Common myeloid progenitor, CD34-positive (primary cell): ENCODE measurements at places on chromosomes 13 and 19.

DNA sequence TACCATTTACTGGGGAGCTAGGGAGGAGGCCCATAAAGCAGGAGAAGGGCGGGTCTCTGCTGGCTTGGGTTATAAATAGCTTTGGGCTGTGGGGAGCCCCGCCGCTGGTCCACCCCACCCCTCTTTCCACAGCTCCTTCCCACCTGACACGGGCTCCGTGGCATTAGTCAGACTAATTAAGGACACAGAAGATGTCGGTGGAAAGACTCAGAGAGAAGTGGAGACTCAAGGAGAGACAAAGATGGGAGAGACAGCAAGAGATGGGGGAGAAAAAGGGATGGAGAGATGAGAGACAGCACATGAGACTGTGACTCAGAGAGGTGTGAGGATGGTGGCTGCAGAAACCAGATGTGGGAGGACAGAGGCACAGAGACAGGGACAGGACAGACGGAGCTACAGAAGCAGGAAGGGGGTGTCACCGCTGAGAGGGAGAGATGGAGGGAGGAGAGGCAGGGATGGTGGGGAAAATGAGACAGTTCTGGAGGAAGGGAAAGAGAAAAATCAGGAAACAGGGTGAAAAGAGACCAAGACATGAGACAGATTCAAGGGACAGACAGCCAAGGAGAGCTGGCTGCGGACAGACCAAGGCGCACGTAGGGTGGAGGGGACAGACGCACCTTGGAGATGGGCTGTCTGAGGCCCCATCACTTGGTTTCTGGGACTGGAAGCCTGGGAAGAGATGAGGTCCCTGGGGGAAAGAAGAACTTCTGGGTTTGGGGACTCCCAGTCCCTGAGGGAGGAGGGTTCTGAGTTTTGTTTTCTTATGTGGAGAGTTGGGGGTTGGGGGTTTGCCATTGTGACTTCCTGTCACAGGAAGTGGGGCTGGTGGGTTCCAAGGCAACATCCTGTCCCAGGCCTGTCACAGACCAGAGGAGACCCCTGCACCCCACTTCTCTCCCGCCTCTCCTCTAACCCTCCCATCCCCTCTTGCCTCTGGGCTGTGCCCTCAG lies 4.1 kb downstream of the ARHGEF1 start:
- H3K27ac ChIP-seq, result peak overlapping the region; percentile 66
- H3K4me3 ChIP-seq, result peak overlapping the region; percentile 70
- DNase-seq, result no peak
- no peaks in the 10 kb centered on the region for H3K27me3 ChIP-seq

DNA sequence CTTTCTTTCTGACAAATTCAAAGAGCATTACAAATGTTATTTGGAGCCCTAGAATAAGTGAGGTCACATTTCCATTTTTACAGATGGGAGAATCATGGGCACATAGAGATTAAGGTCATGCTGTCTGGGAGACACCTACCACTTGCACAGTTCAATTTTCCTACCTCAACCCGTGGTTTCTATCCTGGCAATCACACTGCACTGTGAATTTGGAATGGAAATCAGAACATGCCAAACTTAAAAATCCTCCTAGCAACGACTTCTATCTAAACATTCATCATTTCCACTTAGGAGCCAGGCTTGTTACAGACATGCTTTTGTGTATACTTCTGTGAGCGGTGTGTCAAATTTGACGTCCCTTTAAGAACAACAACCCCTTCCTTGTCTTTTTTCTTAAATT lies 251.5 kb downstream of the DNAJC15 start:
- no peaks in the 10 kb centered on the region for H3K36me3 ChIP-seq
- DNase-seq, result no peak
- no peaks in the 10 kb centered on the region for H3K4me1 ChIP-seq
- H3K4me3 ChIP-seq, result no peak overlapping the region

DNA sequence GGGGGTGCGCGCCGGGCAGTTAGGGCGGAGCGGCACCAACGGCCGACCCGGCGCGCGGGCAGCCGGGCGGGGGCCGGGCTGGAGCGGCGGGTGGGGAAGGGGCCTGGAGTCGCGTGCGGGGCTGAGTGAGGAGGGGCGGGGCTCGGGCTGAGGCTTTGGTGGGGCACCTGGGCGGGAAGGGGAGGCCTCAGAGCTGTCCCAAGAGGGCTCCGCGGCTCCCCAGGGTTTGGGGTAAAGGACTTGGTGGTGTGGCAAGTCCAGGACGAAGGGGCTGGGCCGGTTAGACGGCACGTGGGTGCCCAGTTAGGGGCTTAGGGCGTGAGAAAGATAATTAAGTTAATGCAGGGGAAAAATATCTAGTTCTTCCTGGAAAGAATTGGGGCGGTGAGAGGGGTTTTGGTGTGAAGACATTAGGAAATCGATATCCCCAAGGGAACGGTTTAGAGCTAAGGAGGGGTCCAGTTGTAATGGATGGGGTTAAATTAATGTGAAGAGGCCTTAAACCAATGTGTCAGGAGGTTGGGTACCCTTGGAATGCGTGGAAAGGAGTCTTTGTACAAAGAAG lies 496 bp downstream of the ZNF574 start:
- H3K4me1 ChIP-seq, result peaks cover 8% of the 10 kb centered on the region
- no peak for DNase-seq
- H3K27me3 ChIP-seq, result no peaks in the 10 kb centered on the region
- H3K36me3 ChIP-seq, result peaks cover 27% of the 10 kb centered on the region

DNA sequence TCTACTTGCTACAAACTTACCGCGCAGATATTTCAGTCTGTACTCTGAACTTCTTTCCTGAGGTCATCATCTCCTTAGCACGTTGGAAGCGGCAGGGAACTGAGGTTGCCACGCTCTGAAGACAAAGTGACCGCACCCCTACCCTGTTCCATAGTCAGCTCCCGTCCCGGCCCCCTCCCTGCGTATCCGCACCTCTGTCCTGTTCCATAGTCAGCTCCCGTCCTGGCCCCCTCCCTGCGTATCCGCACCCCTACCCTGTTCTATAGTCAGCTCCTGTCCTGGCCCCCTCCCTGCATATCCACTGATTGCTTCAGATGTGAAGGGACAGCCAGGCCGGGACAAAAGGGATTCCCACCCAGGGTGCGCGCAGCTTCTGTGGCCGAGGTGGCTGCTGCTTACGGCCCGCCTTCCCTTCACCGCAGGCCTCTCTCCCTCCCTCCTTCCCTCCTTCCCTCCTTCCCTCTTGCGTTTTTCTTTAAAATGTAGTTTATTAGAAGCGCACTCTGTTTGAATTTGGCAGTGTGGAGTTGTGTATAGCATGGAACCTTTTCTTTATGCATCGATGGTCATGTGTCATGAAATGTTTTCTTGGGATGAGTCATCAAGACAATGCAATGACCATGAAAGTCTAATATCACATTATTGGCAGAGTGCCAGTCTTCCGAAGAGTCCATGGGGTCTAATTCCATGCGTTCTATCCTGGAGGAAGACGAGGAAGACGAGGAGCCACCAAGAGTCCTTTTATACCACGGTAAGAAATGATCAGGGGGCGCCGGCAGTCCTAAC lies 21.9 kb upstream of the NDUFS7 start:
- no peak for DNase-seq
- peaks cover 48% of the 10 kb centered on the region for H3K4me1 ChIP-seq
- H3K27ac ChIP-seq, result no peak overlapping the region
- H3K4me3 ChIP-seq, result no peak overlapping the region
- no peaks in the 10 kb centered on the region for H3K27me3 ChIP-seq

GRCh38 chr19:12965017-12965811 lies 4.2 kb upstream of the DAND5 start:
- H3K4me3 ChIP-seq, result peak overlapping the region; percentile 38
- no peak overlapping the region for H3K27ac ChIP-seq
- DNase-seq, result peak; percentile 76
- H3K4me1 ChIP-seq, result peaks cover 15% of the 10 kb centered on the region
- no peaks in the 10 kb centered on the region for H3K36me3 ChIP-seq

DNA sequence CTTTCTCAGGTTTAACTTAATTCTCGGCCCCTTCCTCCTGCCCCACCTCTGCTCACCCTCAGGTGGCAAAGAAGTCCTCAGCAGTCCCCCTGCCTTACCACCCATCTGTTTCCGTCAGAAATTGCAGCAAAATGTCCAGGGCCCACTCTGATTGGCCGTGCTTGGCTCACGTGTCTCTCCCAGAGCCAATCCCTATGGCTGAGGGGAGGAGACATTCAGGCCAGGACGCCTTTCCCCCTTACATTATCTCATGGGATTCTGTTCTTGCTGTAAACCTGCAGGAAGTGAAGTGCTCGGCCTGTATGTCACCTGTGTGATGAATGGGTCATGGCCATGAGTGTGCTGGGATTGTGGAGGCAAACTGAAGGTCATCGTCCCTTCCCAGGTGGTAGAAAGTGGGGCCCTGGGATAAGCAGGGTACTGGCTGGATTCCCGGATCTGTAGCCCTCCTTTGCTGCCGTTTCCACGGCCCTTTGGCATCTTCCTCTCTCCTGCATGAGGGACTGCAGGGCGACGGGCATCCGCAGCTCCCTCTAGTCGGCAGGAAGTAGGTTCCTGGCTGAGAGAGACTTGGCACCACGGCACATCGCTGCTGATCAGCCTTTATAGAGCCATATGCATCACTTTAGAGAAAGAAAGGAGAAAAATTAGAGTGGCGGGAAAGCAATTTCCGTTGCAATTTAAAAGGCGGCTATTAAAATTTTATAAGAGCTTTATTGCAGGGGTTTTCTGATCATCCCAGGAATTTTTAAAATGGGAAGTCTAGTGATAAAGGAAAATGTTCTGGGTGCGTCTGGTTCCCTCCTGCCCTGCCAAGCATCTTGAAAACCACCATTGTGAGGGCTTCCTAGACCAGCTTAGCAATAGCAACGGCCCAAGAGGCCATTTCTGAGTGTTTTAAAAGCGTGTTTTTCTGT lies 118.2 kb downstream of the SIPA1L3 start:
- H3K27me3 ChIP-seq, result no peaks in the 10 kb centered on the region
- no peak for DNase-seq
- no peaks in the 10 kb centered on the region for H3K36me3 ChIP-seq

GRCh38 chr13:76440568-76440967 lies 445.6 kb downstream of the KCTD12 start:
- peak overlapping the region; percentile 40 for H3K4me3 ChIP-seq
- DNase-seq, result peak; percentile 35
- peaks cover 4% of the 10 kb centered on the region for H3K4me1 ChIP-seq
- peak overlapping the region; percentile 37 for H3K27ac ChIP-seq
- no peaks in the 10 kb centered on the region for H3K36me3 ChIP-seq

GRCh38 chr19:3423183-3423829 lies 56.9 kb downstream of the NFIC start:
- H3K4me1 ChIP-seq, result peaks cover 5% of the 10 kb centered on the region
- no peak overlapping the region for H3K27ac ChIP-seq
- H3K4me3 ChIP-seq, result no peak overlapping the region
- no peak for DNase-seq
- H3K36me3 ChIP-seq, result no peaks in the 10 kb centered on the region

DNA sequence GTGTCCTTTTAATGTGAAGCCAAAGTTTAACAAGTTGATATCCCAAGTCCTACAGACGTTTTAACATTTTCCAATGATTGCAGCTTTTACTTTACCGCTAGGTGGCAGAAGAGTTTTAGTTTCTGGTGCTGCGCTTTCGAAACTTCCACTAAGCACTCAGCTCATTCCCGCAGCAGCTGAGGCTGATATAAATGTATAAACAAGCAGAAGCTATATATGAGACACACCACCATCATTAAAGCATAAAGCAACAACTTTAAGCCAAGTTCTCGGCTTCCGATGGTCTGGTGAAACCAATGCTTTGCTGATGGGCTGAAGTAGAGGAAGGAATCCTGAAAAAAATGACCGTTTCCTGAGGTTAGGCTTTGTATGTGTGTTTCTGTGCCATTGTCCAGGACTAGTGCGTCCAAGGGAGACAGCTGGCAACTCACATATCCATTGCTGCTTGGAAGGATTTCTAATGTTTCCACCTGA lies 753.9 kb downstream of the OLFM4 start:
- H3K27ac ChIP-seq, result no peak overlapping the region
- H3K4me3 ChIP-seq, result no peak overlapping the region
- DNase-seq, result peak; percentile 19
- H3K27me3 ChIP-seq, result no peaks in the 10 kb centered on the region
- H3K4me1 ChIP-seq, result no peaks in the 10 kb centered on the region

GRCh38 chr13:66071029-66071428 lies 1159.1 kb downstream of the PCDH9 start:
- no peaks in the 10 kb centered on the region for H3K4me1 ChIP-seq
- no peak overlapping the region for H3K27ac ChIP-seq
- DNase-seq, result no peak
- H3K36me3 ChIP-seq, result no peaks in the 10 kb centered on the region
- H3K4me3 ChIP-seq, result no peak overlapping the region
- H3K27me3 ChIP-seq, result no peaks in the 10 kb centered on the region

DNA sequence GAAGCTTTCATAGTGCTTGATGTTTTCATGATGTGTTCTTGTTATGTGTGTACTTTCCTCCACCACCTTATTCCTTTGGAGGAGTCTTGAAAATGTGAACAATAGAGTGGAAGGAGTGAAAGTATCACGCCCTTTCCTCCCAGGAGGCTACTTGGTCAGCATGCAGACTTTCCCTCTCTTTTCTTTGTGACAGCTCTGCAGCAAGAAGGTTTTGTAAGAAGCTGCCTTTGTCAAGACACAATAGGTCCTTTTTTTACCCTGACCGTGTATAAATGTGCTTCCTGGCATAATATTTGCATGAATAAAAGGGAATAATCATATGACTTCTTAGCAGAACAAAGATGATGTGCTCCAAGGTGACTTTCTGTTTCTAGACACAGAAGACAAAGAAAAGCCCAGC lies 882.6 kb upstream of the SLITRK5 start:
- H3K27ac ChIP-seq, result no peak overlapping the region
- H3K36me3 ChIP-seq, result no peaks in the 10 kb centered on the region
- H3K27me3 ChIP-seq, result no peaks in the 10 kb centered on the region
- DNase-seq, result no peak
- H3K4me1 ChIP-seq, result no peaks in the 10 kb centered on the region

DNA sequence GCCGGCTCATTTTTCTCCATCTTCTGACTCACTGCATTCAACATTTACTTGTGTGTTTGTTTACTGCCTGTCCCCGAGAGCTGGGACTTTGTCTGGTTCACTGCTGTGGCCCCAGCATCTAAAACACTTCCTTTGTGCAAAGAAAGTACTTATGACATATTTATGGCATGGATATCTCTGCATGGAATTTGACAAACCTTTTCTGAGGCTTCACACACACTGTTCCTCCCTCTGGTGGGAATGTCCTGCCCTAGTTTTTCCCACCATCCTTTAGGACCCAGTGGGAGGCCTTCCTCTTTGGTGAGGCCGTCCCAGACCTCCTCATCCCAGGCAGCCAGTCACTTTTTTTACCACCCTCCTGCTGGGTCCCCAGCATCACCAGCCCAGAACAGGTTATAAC lies 1.4 kb upstream of the SRRM5 start:
- no peaks in the 10 kb centered on the region for H3K27me3 ChIP-seq
- peaks cover 46% of the 10 kb centered on the region for H3K36me3 ChIP-seq
- DNase-seq, result no peak

- no peaks in the 10 kb centered on the region for H3K27me3 ChIP-seq
- peaks cover 85% of the 10 kb centered on the region for H3K36me3 ChIP-seq
- no peak overlapping the region for H3K4me3 ChIP-seq
- H3K27ac ChIP-seq, result no peak overlapping the region
- H3K4me1 ChIP-seq, result no peaks in the 10 kb centered on the region
Measured at GRCh38 chr19:11444059-11444458, 8.6 kb downstream of the PRKCSH start.

DNA sequence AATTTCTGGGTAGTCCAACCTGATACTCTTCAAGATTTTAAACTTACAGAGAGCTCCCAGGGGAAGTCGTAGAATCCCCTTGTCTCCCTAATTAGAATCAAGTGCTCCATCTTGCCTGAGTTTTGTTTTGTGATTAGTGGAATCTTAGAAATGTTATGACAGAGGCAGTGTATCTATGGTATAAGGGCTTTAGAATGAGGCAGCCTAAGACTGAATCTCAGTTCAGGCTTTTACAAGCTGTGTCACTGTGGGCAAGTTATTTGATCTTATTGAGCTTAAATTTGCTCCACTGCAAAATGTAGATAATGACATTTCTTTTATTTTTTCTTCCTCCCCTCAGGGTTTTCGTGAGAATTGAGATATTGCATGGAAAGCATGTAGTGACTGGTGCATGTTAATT lies 215.5 kb downstream of the POSTN start:
- H3K27me3 ChIP-seq, result no peaks in the 10 kb centered on the region
- no peaks in the 10 kb centered on the region for H3K4me1 ChIP-seq
- H3K27ac ChIP-seq, result no peak overlapping the region
- no peaks in the 10 kb centered on the region for H3K36me3 ChIP-seq
